ENCODE measurements at places on chromosomes 12 and 14.

DNA sequence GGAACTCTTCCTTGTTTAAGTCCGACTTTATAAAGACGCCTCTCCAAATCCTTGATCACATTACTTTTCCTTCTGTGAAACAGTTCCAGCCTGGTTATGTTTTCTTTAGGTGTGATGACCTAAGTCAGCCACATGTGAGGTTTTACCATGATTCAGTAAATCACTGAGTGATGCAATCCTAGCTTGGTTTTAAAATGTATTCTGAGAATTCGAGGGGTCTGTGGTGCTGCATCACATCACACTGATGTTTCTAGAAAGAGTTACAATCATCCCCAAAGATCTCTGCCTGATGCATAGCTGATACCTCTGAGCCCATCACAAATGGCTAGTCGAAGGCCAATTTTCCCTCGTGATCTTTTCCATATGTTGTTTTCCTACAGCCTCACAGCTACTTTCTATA is 152.7 kb downstream of the ANO2 start:
- DNase-seq: no peak

DNA sequence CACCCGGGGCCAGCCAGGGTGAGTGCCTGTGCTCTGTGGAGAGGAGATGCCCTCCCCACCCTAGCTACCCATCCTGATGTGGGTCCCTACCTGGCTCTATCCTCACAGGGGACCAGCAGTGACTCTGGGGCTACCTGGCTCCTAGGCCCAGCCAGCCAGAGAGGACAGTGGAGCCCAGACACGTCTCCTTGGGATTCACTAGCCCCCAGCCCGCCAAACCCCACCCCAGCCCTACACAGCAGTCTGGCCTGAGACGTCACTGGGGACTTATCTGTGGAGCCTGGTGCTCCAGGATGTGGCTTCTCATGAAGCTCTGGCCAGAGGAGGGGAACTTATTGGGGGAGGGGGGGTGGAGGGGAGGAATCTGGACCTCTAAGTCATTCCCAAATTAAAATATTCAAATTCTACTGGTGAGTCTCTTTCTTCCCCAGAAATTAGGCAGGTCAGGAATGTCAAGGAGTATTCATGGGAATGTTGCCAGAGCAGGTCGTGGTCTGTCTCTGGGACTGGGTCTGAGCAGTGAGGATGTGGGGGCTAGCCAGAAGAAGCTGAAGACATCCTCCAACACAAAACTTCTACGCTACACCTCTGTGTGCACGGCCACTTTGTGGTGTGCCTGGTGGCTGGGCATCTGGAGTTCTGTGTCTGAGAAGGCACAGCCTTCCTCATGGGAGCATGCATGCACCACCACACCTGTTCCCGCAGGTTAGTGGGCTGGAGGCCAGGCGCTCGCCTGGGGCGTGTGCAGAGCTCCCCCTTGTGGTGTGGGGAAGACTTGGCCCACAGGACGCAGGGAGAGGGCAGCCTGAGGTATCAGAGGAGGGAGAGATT is 2.7 kb downstream of the CMTM5 start:
- peak; percentile 64 for DNase-seq

GRCh38 chr14:104358528-104359300 is 220.3 kb downstream of the KIF26A start:
- DNase-seq: no peak

DNA sequence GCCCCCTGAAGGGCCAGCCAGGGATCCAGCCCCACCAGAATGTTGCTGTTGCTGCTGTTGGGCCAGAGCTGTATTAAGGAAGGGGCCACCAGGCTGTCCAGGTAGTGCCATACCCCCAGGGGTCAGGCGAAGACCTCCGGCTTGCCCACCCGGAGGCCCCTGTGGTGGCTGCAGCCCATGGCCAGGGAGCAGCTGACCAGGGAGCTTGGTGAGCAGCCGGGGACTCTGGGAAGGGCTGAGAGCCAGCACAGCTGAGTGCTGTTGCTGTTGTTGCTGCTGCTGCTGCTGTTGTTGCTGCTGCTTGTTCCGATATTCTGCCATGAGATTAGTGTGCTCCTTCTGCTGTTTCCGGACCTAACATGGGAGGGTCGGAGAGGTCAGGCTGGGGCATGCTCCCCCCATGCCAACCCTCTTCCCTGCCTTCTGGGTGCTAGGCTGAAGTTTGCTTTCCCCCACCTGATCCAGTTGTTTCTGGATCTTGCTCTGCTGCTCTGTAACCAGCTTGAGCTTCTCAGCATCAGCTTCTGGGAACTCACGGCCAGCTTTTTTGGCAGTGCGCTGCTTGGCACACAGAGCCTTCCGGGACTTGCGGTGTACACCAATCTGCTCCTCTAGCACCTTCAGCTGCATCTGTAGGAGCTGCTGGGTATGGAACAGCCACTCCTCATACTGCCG is 15.2 kb upstream of the PRKAG1 start:
- DNase-seq: no peak

DNA sequence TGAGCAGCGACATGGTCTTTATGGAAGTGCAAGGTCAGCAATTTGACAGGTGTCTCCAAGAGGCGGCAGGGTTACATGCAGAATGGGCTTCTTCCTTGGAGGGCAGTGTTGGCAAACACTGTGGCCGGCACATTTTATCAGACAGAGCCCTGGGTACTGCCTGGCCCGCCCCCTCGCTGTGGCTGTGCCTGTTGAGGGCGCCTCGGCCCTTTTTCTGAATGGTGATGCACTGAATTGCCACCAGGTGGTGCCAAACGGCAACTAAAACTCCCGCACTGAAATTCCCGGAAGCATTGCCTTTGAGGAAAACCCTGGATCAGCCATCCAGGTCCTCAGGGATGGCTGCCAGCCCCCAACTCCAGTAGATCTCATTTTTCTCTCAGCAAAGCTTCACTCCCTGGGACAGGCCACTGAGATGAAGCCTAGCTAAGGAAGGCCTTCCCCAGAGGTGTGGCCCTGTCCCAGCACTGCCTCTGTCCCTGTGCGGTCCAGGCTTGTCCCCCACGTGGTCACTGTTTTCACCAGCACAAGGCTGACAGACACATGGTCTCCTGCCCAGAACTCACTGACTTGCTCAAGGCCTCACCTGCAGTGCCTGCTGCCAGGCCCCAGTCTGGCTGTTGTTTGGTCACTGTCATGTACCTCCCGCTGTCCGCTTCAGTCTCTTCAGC is 73.6 kb downstream of the TESC start:
- DNase-seq: no peak

- DNase-seq: no peak
These were observed 1.2 kb downstream of the SLC24A4 start for GRCh38 chr14:92323916-92324818.

DNA sequence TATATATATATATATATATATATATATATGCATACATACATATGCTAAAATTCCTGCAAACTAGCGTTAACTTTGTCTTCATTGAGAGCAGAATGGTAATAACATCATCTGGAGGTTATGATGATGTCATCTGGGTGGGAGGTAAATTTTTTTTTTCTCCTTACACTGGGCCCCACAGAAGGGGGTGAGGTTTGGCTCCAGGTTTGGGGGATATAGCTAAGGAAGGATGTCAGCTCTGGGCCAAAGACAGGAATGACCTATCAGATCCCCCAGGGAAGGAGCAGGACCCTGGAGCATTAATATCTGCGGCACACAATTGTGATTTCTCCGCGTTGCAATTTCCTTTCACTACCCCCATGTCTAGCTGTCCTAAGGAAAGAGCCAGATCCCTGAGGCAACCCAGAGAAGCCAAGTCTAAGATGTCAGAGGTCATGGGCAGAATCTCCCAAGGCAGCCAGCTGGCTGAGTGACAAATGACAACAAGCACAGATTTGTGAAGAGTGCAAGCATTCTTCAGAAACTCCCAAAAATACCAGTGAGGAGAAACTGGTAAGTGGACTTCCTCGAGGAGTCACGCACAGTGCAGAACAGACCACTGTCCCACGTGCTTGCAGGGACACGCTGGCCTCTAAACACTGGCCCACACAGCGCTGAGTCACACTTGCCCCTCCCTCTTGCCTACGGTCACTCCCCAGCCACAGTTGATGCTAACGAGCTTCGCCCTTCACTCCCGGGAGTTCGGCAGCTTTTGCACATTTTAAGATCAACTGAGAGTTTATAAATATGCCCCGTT is 9.9 kb downstream of the UBC start:
- DNase-seq: no peak

GRCh38 chr14:99544991-99545390 is 59.0 kb downstream of the CCDC85C start:
- DNase-seq: no peak

DNA sequence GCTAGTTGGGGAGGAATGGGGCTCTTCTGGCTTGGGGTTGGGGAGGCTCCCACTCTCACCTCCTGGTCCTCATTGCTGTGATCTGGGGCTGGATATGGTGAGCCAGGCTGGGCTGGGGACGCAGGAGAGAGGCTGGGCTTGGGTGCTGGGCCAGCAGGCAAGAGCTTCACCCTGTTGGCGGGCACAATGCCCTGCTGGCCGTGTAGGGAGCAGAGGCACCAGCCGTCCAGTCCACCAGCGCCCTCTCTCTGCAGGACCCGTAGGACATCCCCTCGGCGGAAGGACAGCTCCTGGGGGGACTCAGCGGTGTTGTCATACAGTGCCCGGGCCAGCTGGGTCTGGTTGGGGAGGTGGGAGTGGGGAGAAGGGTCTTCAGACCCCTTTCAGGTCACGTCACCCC is 4.5 kb downstream of the EFS start:
- DNase-seq: no peak

- DNase-seq: no peak
These were observed 92.9 kb upstream of the IGF1 start for GRCh38 chr12:102573237-102573636.

DNA sequence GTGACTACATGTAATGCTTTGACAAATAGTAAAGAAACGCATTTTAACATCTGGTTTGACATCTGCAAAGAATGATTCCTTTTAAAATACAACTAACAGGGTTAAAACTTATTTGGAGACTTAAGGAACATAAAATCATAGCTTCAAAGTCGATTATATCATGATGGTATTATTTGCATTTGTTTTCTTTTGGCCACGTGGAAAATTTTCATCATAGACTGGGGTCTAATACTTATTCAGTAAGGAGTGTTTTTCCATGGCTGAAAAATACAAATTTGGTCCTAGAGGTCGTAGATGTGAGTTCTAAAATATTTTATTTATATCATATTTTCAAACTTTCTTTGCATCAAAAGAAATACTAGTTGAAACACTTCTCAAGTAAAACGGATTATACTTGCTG is 31.5 kb upstream of the LMNTD1 start:
- DNase-seq: no peak

Data from activated CD4-positive, alpha-beta T cell treated with anti-CD3 and anti-CD28 coated beads for 1 hour (primary cell).